SJSA1 (cell line): ENCODE measurements at places on chromosomes 7 and 10. TPM values are rescaled to one million over a fixed set of nuclear protein-coding genes. Genes with fewer than 3 reads are reported as not detected.

DNA sequence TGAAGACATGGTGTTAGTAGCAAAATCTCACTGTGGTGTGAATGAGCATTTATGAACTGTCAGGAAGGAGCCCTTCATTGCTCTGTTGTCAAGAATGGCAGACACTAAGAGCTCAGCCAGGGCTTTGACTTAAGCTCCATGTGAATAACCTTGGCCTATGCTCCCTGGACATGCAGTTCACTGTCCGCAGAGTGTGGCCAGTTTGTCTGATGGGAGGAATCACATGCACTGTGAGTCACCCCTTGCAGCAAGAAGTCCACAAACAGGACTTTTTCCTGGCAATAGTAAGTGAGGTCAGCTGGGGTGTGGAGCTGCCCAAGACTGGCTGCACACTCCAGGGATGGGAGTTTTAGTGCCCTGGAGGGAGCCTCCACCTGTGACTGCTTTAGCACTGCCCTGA, 49.5 kb downstream of the ZNF37A start:
- DNase-seq = no peak
- H3K4me1 ChIP-seq = no peaks in the 10 kb centered on the region
- no peak overlapping the region for H3K4me3 ChIP-seq
- no peak overlapping the region for H3K27ac ChIP-seq
- H3K36me3 ChIP-seq = no peaks in the 10 kb centered on the region

- no peak overlapping the region for H3K4me3 ChIP-seq
- H3K4me1 ChIP-seq = no peaks in the 10 kb centered on the region
- no peaks in the 10 kb centered on the region for H3K36me3 ChIP-seq
- no peak overlapping the region for H3K27ac ChIP-seq
- no peaks in the 10 kb centered on the region; the same call in 1 of the 2 replicates for H3K27me3 ChIP-seq
These were observed 256.9 kb downstream of the ELMO1 start for GRCh38 chr7:37191797-37192196.

DNA sequence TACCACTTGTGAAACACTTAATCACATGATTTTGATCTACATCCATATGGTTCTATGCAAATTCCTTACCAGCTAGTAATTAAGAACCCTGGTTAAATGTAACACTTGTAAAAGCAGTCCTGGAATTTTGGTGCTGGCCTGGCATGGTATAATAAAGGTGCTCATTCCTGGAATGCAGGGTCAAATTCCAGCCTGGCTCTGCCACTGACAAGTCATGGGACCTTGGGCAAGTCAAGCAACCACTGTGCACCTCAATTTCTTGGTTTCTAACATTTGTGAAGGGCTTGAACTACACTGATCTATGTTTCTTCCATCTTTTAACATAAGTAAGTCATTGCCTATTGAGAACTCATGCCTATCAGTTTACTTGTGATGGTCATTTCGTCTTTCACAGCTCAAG, 91.9 kb upstream of the PIK3CG start:
- peaks cover 20% of the 10 kb centered on the region for H3K36me3 ChIP-seq
- peak overlapping the region; percentile 96 for H3K27ac ChIP-seq
- peaks cover 82% of the 10 kb centered on the region for H3K4me1 ChIP-seq
- no peaks in the 10 kb centered on the region for H3K27me3 ChIP-seq

GRCh38 chr10:13092291-13093102, 7.5 kb upstream of the OPTN start:
- H3K4me1 ChIP-seq = peaks cover 22% of the 10 kb centered on the region
- no peaks in the 10 kb centered on the region for H3K27me3 ChIP-seq
- H3K36me3 ChIP-seq = no peaks in the 10 kb centered on the region
- no peak overlapping the region for H3K4me3 ChIP-seq
- H3K27ac ChIP-seq = no peak overlapping the region

- H3K27me3 ChIP-seq = no peaks in the 10 kb centered on the region
- H3K36me3 ChIP-seq = no peaks in the 10 kb centered on the region
- no peak for DNase-seq
- no peak overlapping the region for H3K4me3 ChIP-seq
These were observed 1511.9 kb downstream of the REEP3 start for GRCh38 chr10:65032867-65033769.

DNA sequence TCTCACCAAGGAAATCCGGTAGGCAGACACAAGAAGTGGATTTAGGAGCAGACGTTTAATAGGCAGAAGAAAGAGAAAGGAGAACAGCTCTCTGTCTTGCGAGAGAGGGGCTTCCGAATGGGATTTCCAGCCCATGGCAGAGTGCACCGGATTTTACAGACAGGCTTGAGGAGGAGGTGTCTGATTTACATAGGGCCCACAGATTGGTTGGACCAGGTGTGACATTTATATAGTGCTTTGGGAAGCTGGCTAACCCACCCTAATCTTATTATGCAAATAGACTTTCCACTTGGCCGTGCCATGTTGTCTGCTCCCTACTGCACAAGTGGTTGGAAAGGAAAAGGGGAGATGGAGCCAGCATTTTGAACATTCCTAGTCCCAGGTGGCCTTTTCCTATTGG, 57.8 kb downstream of the ANKMY2 start:
- H3K27ac ChIP-seq = no peak overlapping the region
- DNase-seq = no peak
- no peaks in the 10 kb centered on the region for H3K36me3 ChIP-seq

GRCh38 chr7:108697254-108697653, 127.6 kb downstream of the DNAJB9 start:
- H3K36me3 ChIP-seq = no peaks in the 10 kb centered on the region
- no peak overlapping the region for H3K27ac ChIP-seq
- H3K4me3 ChIP-seq = no peak overlapping the region
- H3K27me3 ChIP-seq = no peaks in the 10 kb centered on the region

PARD3 gene
- total RNA-seq = 52.1 and 54.0 TPM in 2 replicates

CYTH3 gene
- 38.6 and 47.8 TPM in 2 replicates for total RNA-seq
